ENCODE measurements at places on chromosomes 6 and 20. TPM values are rescaled to one million over a fixed set of nuclear protein-coding genes. Genes with fewer than 3 reads are reported as not detected.

Gene BPIFB4
- total RNA-seq, result not detected

Gene PREX1
- total RNA-seq, result 3.3 TPM

Gene ZNF184
- 5.7 TPM for total RNA-seq

Gene NRN1
- total RNA-seq, result not detected

Gene SLC17A1
- not detected for total RNA-seq
